ENCODE measurements at places on chromosomes 2 and 18.
A peak's percentile ranks its signal among the peaks of the same experiment; 100 is the strongest.

DNA sequence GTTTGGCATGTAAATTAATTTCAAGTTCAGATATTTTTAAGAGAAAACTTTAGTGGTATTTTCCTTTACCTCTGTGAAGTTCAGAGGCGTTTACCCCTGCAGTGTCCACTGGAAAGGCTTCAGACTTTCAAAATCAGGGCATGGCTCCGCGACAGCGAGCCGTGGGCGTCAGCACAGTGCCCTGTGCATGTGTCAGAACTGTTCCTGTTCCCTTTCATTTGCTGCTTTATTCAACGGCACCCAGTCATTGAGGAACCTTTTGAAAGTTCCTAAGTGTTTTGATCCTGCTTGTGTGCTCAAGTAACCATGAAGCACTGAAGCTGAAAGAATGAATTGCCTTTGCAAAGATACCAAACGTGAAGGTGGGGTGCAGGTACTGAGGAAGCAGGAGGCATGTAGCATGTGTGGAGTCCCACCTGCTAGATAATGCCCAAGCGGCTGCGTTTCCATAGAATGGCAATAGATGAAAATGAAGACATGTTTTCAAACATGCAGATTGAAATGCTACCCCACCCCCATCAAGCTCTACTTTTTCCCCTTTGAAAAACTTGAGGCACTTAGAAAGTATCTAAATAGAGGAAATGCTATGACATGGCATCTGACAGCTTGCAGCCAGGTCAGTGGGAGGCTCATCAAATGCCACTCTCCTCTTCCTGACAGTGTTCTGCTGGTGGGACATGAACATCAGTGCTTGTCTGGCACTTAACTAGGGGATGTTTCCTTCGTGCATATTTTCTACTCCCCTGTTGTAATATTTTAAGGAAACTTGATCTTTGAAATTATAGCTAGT, 148.6 kb downstream of the ZNF236 start:
- DNase-seq = no peak

DNA sequence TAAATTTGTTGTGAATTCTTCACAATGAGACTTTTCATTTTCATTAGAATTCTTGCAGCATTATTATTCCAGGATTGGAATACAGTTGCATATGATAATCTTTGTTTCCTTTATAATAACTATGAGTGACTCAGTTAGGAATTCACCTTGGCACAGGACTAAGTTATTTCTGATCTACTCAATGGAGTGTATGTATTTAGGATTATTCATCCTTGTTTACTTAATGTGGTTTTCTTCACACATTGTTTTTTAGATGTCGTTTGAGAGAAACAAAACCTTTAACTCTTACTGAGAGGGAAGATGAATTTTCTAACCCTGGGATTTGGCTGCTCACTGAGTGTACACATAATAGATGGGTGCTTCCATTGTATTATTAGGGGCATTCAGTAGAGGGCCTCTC, 970.1 kb downstream of the DPP10 start:
- no peak for DNase-seq

DNA sequence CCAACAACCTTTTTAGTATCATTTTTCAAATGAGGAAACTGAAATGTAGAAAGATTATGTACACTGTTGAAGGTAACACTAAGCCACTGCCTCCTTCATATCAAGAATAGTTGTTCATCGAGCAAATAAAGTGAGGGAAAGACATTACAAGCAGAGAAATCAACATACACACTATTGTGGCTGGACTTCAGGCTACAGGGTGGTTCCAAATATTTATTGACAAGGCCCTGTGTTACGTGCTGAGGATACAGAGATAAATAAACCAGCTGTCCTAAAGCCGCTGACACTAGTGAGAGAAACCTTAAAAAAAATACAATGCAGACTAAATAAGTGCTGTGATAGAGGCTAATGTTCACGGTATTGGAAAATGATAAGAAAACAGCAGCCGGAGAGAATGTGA, 1.9 kb upstream of the LNPK start:
- no peak for DNase-seq

DNA sequence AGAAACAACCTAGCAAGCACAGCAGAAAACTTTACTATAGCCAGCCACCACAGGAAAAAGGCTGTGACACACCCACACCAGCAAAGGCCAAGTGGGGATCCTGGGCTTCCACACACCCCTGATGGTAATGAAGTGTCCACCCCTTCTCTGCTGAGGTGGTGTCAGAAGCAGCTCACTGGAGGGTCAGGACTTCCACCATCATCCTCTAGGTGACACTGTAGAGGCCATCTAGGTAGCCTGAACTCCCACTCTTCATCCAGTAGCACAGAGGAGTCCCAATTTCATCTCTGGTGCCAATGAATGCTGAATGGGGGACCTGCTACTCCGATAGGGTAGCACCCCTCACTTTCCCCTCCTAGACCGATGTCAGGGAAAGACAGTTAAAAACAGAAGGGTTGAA, 1544.4 kb downstream of the LRP1B start:
- DNase-seq = no peak

GRCh38 chr18:43534511-43534910, 257.2 kb upstream of the SYT4 start:
- DNase-seq = no peak

GRCh38 chr2:219084791-219085190, 24.1 kb upstream of the IHH start:
- DNase-seq = no peak

- no peak for DNase-seq
These were observed 229.3 kb downstream of the HNMT start for GRCh38 chr2:138193416-138194213.

DNA sequence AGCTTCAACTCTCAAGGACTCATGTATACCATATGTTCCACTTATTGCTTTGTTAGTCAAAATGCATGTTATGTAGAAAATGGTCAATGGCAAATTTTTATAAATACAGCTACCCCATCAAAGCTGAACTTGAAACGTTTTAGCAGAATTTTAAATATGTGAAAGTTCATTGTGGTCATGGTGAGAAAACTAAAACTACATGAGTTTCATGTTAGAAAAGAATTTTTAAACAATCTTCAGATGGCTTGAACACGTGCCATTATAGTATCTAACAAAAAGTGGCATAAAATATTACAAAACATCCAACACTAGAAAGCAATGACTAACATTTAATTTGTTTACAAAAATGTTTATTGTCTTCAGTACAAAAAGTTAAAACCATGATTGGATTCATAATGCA, 246.0 kb upstream of the KCNJ3 start:
- no peak for DNase-seq

GRCh38 chr18:4385876-4386275, 69.2 kb downstream of the DLGAP1 start:
- DNase-seq = no peak

DNA sequence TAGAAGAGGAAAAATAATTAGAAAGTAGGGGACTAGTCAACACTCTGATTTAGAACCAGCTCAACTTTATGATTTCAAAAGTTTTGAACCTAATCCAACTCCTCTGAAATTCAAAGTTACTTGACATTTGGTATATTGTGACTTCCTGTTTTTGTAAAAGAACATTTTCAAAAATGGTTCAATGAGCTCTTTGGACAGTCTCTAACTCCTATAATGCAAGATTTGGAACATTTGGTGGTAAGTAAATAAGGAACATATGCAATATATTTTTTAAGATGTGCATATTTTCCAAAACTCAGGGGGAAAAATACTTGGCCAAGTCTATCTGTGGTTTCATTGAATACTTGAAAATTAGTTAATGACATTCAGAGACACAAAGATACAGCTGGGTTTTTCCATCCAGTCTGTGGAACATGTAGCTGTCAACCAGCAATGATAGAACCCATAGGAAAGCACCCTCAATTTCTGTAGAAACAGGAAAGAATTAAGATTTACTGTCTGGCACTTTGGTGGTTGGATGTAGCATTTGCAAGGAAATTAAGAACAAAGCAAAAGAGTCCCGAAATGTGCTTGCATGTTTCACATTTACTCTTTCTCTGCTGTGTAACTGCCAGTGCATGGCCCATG, 17.0 kb upstream of the ANKRD44 start:
- no peak for DNase-seq

DNA sequence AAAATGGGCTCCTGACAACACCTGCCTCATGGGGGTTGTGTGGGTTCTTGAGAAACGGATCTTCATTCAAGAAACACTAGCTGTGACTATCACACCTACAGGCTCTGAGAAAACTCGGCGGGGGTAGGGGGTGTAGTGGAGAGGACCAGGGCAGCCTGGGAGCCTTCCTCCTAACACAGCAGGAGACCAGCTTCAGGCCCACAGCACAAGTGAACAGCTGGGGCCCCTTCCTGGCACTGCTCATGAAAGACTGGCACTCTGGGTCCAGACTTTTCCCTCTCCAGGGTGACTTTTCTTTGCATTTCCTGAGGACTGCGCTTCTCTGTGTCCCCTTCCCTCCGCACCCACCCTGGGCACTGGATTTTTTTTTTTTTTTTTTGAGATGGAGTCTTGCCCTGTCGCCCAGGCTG, 7.2 kb upstream of the SEMA4C start:
- DNase-seq = no peak

DNA sequence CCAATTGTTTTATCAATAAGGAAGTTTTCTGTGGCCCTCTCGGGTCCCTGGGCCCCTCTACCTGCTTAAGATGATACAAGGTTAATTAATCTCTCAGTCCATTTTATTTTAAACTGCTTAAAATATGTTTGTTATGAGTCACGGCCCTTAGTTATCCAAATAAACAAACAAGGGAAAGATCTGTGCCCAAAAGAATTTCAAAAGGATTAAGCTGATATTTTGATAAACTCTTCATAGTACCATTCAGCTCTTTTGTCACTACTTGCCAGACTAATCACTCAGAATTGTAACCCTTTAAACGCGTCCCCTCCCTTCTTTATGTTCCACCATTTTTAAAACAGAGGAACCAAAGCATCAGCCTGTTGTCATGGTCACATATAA, 144.7 kb upstream of the STK17B start:
- no peak for DNase-seq

- DNase-seq = no peak
These were observed 652.0 kb downstream of the DCC start for GRCh38 chr18:52992041-52992440.

DNA sequence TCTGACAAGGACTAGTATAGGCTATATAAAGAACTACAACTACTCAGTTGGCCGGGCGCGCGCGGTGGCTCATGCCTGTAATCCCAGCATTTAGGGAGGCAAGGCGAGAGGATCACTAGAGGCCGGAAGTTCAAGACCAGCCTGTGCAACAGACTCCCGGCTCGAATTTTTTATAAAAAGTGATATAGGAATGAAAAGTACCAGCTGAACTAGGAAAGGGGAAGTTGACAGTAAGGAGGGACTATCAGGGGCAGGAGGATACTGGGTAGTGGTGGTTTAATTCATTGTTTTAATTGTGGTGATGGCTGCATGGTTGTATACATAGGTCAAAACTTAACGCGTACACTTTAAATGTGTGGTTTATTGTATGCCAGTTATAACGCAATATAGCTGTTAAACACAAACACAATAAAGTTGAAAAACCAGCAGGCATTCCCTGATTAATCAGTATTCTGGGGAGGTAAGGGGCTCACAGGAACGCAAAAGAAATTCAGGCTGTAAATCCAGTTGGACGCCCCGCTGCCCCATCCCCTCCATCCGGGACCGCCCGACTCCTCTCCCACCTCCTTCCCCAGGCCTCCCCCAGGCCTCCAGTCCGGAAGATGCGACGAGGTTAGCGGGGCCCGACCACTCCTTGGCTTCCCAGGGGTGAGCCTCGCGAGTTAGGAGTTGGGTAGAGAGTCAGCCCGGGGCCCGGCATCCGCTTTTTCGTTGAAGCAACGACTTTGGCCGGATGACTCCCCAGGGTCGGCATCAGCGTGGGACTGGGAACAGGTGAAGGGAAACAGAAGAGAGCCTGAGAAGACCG, 746 bp upstream of the POLR1B start:
- no peak for DNase-seq

DNA sequence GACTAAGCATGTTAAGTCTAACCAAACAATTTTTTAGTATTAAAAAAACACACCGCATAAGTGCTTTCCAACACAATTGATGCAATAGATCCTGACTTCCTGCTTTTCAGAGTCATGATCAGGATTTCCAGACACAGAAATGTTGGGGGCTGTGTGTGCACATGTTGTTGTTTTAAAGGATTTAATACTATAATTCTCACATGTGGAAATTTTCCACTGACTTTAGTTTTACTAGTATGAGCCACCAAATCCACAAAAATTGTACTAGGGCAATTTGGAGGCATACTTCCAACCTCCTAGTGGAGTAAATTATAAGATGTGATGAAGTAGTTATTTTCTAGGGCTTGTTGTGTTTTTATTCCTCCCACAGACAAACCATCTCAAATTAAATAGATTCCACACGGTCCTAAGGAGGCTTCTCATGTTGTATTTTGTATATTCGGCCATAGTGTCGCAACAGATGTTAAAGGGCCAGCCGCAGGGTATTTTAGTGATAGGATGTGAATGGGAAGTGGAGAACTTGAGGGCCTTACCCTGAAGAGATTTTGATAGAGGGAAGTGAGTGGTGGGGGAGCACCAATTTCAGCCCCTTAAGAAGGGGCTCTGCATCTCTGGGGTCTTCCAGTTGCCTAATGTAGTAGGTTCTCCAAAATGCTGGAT, 108.9 kb upstream of the KLF7 start:
- no peak for DNase-seq

DNA sequence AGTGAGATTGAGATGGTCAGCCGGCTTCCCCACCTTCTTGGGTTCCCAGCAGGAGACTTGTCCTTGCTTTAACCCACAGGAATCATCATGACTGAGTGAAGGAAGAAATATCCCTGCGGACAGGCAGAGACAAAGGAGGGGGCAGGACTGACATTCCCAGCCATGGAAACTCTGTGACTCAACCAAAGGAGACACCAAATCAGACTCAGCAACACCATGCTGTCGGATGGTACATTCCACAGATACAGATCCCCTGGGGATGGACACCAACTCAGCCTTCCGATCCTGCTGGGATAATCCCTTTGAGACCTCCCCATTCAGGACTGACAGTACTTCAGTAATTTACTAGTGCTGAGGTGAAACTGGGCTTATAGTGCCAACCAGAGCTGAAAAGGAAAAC, 518.3 kb downstream of the XIRP2 start:
- DNase-seq = no peak

- DNase-seq = no peak
These were observed 77.3 kb downstream of the INSIG2 start for GRCh38 chr2:118165595-118165994.

DNA sequence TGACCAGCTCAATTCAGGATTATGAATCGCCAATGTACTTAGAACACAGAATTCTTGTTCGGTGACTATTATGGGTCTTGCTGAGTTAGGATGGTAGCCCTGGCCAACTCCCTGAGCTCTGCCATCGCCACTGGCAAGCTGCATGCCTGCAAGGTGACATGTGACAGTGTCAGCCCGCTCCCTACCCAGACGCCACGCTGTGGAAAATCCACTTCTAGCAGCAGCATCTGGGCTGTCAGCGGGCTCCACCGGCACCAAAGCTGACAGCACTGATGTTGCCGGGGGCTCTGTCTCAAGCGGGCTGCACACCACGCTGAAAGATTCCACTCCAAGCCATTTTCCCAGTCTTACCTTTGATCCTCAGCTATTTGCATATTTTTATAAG, 100.7 kb downstream of the MYT1L start:
- DNase-seq = peak; percentile 58
